ENCODE measurements at places on chromosomes 11 and 22. TPM values are rescaled to one million over a fixed set of nuclear protein-coding genes. Genes with fewer than 3 reads are reported as not detected.

Gene FXYD2
- not detected for total RNA-seq

DNA sequence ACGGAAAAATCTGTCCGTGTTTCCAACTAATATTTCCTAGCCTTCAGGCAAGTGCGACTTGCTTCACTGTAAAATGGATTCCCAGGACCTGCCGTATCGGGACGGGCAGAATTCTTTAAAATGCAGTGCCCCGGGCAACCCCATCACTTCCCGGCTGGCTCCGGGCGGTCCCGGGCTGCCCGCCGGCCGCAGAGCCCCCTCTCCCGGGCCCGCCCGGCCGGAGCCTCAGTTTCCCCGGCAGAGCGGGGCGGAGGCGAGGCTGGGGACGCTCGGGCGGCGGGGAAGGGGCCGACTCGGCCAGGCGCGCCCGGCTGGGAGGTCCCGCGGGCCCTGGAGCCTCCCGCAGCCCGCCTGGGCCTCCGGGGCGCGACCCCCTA lies 84.2 kb upstream of the WNT7B start:
- DNase-seq: no peak

DNA sequence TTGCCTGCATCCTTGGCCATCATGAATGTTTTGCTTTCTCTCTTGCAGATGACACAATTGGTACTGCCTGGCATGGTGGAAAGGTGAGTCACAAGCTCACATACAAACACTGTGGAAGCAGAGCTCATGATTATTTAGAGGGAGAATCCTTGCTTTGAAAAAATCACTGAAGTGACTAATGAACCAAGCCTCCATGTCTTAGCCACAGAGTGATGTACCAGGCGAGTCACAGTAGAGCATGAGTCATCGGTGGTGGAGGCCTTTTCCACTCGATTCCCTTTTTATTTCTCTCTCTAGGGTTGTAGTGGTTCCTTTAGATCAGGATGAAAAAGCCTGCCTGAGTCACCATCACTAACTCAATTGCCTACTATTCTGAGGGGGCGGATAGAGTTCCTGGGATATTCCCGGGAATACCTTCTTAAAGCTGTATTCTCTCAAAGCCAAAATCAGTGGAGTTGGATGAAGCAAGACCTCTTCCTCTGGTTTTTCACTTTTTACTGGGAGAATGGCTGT lies 49.6 kb upstream of the ALKBH3 start:
- DNase-seq: peak; percentile 57

Gene EEF1G
- total RNA-seq: 780 TPM

DNA sequence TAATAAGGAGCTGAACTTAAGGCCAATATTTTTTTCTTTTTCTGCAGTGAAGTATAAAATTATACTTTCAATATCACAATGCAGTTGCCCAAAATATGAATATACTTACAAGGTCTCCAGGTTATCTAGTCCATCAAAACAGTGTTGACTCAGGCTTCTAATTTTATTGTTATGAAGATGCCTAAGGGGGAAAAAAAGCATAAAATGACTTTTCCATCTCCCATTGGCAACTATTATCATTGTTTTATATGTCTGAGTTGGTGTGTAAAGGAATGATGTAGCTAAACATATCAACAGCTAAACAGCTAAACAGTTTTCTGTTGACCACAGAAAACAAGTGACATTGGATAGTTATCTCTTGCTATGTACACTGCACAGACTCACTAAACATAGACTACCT lies 21.2 kb upstream of the CCDC34 start:
- DNase-seq: no peak

- no peak for DNase-seq
Measured at GRCh38 chr11:1228101-1228821, 5.4 kb downstream of the MUC5B start.

Gene APLNR
- 4.3 TPM for total RNA-seq

- DNase-seq: no peak
Measured at GRCh38 chr22:38290347-38290746, 17.5 kb upstream of the TMEM184B start.

DNA sequence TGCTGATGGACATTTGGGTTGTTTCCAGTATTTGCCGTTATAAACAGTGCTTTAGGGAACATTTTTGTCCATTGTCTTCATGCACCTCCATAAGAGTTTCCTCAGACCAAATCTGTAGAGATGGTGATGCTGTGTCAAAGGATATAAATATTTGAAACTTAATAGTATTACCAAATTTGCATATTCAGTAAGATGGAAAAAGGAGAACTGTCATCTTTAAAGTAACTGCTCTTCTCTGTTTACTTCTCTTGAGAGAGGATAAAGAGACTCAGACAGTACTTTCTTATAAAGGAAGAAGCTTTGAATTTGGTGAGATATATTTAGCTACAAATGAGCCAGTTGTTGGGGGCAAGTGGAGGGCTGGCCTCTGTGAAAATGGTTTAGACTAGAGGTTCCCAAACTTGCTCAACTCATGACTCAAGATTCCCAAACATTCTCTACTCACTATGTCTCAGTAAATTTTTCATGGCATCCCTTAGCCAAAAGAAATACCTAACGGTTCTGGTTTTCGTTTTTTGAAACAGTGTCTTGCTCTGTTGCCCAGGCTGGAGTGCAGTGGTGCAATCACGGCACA lies 26.2 kb downstream of the SHISA8 start:
- DNase-seq: no peak

- DNase-seq: no peak
Measured at GRCh38 chr11:64674774-64675173, 48.2 kb downstream of the NRXN2 start.

DNA sequence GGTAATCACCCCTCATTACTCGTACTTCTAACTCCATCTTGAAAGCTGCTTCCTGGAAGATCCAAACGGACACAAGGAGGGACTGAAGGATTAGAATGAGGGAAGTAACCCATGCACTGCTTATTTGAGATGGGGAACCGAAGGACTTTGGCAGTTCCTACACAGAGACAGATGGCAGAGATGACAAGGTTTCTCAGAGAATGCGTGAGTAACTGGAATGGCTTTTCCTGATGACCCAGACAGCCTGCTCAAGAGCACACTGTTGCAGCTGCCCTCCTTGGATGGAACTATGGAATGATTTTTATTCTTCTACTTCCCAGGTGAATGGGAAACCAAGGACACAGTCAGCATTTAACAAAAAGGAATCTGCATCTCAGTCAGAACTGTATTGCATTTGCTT lies 7.3 kb downstream of the KCNJ11 start:
- no peak for DNase-seq

Gene ARHGAP32
- 7.9 TPM for total RNA-seq

- no peak for DNase-seq
Measured at GRCh38 chr11:119573858-119574257, 150.9 kb upstream of the THY1 start.

DNA sequence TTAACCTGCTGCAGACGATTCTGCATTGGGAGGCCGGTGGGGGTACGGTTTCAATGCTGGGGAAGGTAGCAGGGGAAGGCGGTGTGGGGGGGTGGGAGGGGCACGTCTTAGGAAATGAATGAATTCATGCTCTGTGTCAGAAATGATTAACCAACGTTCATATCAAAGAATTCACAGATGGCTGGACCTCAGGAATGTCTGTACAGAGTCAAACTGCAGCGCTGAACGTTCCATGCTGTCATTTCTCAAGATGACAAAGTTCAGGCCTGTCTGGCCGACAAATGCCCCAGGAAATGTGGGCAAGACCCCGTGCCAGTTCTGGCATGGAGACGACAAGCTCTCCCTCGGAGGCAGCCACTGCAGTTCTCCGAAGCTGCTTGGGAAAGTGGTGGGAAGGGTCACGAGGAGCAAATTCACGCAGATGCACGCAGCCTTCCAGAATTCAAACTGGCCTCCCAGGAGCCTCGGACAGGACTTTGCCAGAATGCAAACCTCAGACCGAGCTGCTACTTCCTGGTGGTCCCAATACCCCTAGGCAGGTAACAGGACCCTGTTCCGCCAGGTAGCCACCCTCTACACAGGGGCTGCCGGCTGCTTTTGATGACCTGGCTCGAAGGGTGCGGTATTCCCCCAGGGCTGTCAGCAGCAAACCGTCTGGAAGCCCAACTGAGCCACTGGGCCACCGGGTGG lies 81.5 kb downstream of the TRMU start:
- no peak for DNase-seq

DNA sequence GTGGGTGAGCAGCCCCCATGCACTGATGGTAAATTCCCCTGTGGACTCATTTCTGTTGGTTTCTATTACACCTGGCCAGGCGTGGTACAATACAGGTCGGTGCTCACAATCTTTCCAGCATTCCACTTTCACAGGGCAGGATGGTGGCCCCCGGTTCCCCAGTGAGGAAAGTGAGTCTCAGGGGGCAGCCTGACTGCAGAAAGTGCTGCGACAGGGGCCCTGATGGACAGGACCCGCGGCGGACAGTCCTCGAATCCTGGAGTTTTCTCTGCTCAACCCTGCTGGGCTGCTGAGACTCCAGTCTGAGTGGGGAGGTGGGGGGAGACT lies 3.1 kb upstream of the PGGHG start:
- no peak for DNase-seq

DNA sequence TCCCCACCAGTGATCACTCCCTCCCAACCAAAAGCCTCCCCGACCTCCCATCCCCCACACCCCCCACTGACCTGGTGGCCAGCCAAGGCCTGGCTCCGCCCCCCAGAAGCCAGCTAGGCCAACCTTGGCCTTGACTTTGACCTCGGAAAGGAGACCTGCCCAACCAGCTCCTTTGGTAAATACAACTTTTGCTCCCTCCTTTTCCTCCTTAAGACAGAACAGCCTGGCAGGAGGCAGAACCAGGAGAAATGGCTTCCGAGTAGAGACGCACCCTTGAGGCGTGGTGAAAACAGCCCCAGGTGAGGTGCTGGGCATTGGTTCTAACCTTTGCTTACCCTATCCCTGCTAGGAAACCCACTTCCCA lies 27.0 kb downstream of the PLEKHA7 start:
- no peak for DNase-seq

DNA sequence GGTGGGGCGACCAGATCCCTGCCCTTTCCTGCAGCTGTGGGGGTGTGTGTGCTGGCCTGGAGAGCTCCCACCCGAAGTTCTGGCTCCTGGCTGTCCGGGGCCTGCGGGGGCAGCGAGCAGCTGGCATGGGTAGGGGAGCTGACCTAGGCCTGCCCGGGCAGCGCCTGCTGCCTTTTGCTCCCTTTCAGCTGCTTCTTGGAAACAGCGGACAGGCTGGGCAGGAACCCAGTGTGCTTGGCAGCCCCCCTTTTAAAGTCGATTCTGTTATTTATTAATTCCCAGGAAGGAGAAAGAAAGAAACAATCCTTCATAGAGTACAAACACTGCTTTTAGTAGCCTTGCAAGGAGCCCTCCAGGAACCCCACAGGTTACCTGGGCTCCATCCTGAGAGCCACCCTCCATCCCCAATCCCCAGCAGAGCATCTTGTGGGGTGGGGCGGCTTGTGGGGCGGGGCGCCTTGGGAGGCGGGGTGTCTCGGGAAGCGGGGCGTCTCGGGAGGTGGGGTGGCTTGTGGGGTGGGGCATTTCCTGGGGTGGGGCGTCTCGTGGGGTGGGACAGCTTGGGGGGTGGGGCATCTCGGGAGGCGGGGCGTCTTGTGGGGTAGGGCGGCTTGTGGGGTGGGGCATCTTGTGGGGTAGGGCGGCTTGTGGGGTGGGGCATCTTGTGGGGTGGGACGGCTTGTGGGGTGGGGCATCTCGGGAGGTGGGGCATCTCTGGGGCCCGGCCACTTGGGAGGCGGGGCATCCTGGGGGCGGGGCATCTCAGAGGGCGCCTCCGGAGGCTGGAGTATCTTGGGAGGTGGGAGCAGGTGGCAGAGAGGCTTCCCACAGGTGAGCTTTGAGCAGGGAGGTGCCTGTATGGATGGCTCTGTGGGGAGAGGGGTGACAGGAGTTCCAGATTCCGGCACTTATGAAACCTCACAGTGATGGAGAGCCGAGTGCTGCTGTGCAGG lies 7.0 kb downstream of the CD81 start:
- DNase-seq: no peak

Gene MN1
- total RNA-seq: 39.8 TPM

- DNase-seq: no peak
Measured at GRCh38 chr11:126501641-126502040, 146.2 kb downstream of the ST3GAL4 start.

DNA sequence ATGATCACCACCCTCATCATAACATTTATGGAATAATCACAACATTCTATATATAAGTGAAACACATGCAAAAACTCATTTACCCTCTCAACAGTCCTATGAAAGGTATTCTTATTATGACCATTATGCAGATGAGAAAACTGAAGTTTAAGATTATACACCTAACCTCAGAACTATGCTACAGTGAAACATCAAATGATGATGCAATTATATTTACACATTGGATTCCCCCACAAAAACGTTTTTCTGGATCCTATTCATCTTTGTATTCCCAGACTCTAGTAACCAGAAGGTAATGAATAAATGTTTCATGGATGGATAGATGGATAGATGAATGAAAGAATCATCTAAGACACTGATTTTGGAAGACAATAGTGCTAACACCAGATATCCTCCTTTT lies 54.8 kb downstream of the TCP11L1 start:
- DNase-seq: no peak

Gene TMEM191B
- not detected for total RNA-seq

DNA sequence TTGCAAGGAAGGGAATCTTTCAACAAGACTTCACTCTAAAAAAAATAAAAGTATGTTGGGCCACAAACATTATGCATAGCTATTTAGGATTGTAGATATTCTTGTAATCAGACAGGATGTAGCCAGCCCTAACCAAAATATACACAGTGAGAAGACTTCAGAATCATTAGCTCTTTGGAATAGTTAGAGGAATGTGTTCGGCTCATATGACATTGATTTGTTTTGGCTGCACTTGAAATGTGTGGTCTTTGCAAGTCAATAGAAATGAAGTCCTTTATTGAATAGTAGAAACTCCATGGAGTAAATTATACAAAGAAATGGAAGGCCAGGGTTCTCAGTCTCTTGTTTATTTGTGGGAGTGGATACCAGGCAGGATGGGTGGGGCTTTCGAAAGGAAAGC lies 692.1 kb downstream of the NTM start:
- no peak for DNase-seq

Gene SVIP
- total RNA-seq: 14.0 TPM

DNA sequence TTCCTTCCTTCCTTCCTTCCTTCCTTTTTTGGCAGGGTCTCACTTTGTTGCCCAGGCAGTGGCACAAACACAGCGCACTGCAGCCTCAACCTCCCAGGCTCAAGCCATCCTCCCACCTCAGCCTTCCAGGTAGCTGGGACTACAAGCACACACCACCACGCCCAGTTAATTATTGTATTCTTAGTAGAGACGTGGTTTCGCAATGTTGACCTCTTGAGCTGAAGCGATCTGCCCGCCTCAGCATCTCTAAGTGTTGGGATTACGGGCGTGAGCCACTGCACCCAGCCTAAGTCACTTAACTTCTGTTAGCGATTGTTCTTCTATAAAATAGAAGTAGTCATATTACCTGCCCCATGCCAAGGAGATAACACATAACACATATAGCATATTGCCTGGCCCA lies 2.8 kb upstream of the SYTL2 start:
- DNase-seq: no peak

- DNase-seq: no peak
Measured at GRCh38 chr11:2889362-2890273, 4.0 kb upstream of the CDKN1C start.

GRCh38 chr22:25048071-25048470 lies 95.6 kb downstream of the KIAA1671 start:
- no peak for DNase-seq
